ENCODE measurements at places on chromosomes 2 and 18.

DNA sequence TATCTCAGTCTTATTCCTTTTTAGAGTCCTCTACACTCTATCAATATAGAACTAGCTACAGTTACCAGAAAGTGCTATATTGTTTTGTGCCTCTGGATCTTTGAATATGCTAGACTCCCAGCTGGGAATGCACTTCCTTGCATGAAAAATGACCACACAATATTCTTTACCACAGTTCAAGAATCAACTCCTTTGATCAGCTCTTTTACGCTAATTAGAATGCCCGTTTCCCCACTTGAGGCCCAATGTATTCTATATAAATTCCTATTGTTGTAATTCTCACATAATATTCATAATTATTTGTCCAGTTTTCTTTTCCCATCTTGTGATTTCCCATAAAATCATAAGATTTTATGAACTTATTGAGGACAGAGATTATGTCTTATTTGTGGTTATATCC is 142.2 kb downstream of the UBE2E3 start:
- no peak for DNase-seq

- no peak for DNase-seq
Observed at GRCh38 chr2:77054938-77055337, 467.2 kb downstream of the LRRTM4 start.

GRCh38 chr18:34697891-34698290 is 12.2 kb upstream of the DTNA start:
- no peak for DNase-seq

GRCh38 chr2:10788855-10789254 is 23.7 kb downstream of the PDIA6 start:
- DNase-seq: no peak

- DNase-seq: no peak
Observed at GRCh38 chr2:175431101-175431946, 249.8 kb upstream of the ATP5MC3 start.

- DNase-seq: no peak
Observed at GRCh38 chr2:176702131-176702530, 432.9 kb downstream of the MTX2 start.

- DNase-seq: no peak
Observed at GRCh38 chr2:98550165-98550564, 58.1 kb downstream of the COA5 start.

- DNase-seq: no peak
Observed at GRCh38 chr18:60092073-60092472, 192.3 kb downstream of the PMAIP1 start.

- no peak for DNase-seq
Observed at GRCh38 chr2:219916281-219916680, 288.9 kb downstream of the SLC4A3 start.

- no peak for DNase-seq
Observed at GRCh38 chr18:5895876-5896740, 786 bp upstream of the TMEM200C start.

GRCh38 chr2:8238521-8239230 is 443.2 kb upstream of the ID2 start:
- DNase-seq: no peak

- DNase-seq: no peak
Observed at GRCh38 chr2:136665736-136666135, 99.6 kb upstream of the THSD7B start.

- DNase-seq: no peak
Observed at GRCh38 chr2:24874035-24874434, 46.0 kb downstream of the ADCY3 start.

Measured in AG04449 (cell line).